Endothelial cell (in vitro differentiated cells): ENCODE measurements at places on chromosomes 11 and 22. TPM values are rescaled to one million over a fixed set of nuclear protein-coding genes. Genes with fewer than 3 reads are reported as not detected.

Gene CENPM
- 5.2 TPM for total RNA-seq

Gene RAB30
- 18.6 TPM for total RNA-seq

Gene VPS11
- 32.7 TPM for total RNA-seq

Gene VSIG2
- 8.6 TPM for total RNA-seq

Gene APOBEC3B
- 1.0 TPM for total RNA-seq

Gene APLNR
- 48.8 TPM for total RNA-seq

Gene CD3E
- not detected for total RNA-seq

Gene PMM1
- total RNA-seq = 6.0 TPM

Gene DDX25
- total RNA-seq = 7.5 TPM

Gene KCNJ11
- 0.46 TPM for total RNA-seq

Gene LMNTD2
- 4.2 TPM for total RNA-seq

Gene TRIM51
- not detected for total RNA-seq

Gene FBLN1
- 238 TPM for total RNA-seq

- no peak for DNase-seq
Measured at GRCh38 chr11:122308226-122308625, 192.2 kb upstream of the BLID start.

DNA sequence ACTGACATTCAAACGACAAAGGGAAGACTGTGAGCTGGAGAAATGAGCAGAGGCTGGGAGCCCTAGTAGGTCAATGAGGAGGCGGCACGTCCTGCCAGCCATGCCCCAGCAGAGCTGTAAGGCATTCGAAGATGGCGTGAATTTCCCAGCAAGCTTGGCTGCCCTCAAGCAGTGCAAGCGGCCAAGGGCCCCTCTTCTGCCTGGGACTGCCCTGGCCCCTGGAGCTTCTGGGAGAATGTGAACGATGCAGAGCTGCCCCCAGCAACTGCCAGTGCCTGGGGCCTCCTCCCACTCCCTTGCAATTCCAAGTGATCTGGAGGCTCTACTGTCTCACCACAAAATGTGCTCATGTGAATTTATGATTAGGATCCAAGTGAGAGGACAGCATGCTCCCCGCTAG lies 4.3 kb downstream of the PPM1F start:
- no peak for DNase-seq

DNA sequence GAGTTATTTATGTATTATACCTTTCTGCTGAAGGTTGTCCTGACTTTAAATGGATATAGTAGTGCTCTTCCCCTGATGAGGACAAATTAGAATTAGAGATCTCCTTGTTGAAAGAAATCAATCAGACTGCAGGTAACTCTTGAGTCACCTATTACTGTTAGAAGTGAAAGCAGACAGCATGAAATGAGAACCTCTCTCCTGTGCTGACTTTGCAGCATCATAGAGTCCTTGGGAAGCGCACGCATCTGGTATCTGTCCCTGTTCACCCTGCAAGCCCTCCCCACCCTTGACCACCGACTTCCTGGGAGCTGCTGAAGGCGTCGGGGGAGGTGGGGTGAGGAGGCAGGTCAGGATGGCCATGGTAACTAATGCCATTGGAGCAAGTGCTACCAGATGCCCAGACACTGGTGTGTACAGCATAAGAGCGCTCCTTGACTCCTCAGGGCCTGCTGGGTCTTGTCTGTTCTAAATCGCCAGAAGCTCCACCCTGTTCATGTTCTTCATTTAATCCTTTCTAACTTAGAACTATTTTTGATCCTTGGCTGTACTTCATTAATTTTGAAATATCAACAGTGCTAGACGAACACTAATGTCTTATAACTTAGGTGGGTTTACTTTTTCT lies 143.9 kb downstream of the WNT7B start:
- no peak for DNase-seq

GRCh38 chr11:109371444-109372176 lies 50.4 kb upstream of the C11orf87 start:
- DNase-seq = peak; percentile 25

DNA sequence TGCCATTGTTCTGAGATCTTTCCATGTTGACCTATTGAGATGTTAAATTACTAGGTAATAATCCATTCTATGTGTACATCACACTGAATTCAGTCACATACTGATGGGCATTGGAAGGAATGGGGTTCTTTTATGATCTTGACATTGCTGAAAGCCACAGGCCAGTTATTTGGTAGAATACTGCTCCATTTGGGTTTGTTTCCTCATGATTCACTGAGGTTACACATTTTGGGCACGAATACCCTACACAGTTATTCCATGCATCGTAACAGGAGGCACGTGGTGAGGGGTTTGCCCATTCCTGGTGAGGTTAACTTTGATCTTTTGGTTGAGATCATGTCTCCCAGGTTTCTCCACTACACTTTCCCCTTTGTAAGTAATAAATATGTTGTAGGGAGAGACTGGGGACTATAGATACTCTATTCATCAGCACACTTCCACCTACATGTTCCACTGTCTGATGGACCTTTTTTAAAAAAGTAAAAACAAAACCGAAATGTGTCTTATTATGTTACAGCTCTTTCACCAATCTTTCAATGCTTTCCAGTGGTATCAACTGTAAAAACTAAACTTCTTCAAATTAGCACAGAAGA lies 12.0 kb upstream of the FOLR1 start:
- DNase-seq = no peak

DNA sequence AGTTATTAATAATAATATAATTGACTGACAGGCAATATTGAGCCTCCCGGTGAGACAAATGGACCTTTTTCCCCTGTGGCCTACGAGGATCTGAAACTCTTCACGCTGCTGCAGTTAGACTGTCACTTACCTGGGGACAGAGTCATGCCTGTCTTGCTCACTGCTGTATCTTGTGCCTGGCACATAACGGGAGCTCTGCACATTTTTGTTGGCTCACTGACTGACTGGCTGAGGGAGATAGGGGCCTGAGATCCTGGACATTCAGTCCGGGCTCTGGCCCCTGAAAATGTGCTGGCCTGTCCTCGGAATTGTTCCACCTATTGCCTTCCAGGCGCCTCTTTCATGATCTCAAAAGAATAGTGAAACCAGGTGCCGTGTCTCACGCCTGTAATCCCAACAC lies 743 bp upstream of the CD3D start:
- DNase-seq = no peak

DNA sequence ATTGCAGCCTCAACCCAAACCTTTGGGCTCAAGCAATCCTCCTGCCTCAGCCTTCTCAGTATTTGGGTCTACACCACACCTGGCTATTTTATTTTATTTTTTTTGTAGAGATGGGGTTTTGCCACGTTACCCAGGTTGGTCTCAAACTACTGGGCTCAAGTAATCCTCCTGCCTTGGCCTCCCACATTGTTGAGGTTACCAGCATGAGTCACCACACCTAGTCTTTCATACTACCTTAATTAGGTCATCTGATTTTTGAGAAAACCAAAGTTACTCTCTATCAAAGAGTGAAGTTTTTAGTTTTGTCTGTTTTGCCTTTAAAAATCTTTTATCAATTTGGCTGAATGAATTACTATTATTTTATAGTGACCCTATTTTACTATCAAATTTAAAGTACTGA lies 335.6 kb upstream of the LRRC4C start:
- DNase-seq = no peak
